ENCODE measurements at places on chromosomes 4 and X.

GRCh38 chr4:39048311-39048710 lies 13.7 kb upstream of the KLHL5 start:
- no peak for DNase-seq

DNA sequence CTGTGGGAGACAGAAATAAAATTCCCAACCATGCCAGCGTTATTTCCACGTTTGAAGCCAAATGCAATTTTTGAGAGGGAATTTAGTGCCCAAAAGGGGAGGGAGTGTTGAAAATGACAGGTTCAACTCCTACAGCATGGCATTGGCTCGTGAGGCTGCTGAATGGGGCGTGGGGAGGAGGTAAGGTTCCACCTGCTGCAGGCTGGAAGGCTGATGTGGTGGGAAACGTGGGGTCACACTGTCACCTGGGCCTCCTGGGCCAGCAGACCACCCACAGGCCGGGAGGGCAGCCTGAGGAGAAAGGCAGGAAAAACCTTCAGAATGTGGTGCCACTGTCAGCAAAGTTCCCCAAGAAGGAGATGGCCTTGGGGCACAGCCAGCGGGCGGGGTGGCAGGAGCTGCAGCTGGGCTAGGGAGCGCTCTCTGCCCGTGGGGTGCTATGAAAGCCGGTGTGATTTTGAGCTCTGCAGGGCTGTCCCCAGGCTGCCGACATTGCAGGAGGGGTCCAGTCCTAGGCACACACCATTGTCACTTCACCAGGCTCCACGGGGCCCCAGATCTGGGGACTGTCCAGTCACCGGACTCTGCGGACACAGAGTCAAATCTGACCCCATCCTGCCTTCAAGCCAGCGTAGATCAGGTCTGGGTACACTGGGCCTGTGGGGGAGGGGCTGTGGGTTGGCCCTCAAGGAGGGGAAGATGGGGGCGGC lies 19.6 kb downstream of the MSANTD1 start:
- DNase-seq, result no peak

DNA sequence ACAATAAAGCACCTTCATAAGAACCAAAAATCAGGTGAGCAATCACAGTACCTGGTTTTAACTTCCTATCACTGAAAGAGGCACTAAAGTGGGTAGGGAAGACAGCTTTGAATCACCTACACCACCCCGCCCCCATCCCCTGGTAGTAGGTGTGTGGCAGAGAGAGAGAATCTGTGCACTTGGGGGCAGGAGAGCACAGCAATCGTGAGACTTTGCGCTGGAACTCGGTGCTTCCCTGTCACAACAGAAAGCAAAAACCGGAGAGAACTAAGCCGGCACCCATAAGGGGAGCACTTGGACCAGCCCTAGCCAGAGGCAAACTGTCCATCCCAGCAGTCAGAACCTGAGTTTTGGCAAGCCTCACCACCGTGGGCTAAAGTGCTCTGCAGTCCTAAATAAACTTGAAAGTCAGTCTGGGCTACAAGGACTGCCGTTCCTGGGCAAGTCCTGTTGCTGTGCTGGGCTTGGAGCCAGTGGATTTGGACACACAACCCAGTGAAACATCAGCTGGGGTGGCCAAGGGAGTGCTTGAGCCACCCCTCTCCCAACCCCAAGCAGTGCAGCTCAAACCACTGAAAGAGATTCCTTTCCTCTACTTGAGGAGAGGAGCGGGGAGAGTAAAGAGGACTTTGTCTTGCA lies 32.1 kb downstream of the NDUFB11 start:
- no peak for DNase-seq

- no peak for DNase-seq
Measured at GRCh38 chr4:138249132-138249531, 7.0 kb upstream of the SLC7A11 start.
